ENCODE measurements at places on chromosomes 16 and 17.

DNA sequence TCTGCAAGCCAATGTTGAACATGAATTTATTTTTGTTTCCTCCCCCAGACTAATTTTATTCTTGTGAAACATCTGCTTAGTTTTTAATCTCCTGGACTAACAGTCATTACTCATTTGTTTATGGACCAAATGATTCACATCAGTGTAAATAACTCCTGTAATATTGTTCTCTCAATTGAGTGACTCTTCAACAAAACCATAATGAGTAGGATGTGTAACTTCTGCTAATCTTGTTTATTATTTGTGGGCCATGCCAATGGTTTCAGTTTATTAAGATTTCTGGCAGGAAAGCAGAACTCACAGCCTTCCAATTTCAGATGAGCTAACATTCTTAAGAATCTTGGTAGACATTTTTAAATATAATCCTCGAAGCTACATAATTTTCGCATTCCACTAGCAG, 1216.3 kb upstream of the GOT2 start:
- H3K4me1 ChIP-seq = no peaks in the 10 kb centered on the region
- no peak overlapping the region for H3K4me3 ChIP-seq
- H3K27me3 ChIP-seq = no peaks in the 10 kb centered on the region
- no peak overlapping the region for H3K27ac ChIP-seq
- H3K36me3 ChIP-seq = no peaks in the 10 kb centered on the region
- DNase-seq = no peak

DNA sequence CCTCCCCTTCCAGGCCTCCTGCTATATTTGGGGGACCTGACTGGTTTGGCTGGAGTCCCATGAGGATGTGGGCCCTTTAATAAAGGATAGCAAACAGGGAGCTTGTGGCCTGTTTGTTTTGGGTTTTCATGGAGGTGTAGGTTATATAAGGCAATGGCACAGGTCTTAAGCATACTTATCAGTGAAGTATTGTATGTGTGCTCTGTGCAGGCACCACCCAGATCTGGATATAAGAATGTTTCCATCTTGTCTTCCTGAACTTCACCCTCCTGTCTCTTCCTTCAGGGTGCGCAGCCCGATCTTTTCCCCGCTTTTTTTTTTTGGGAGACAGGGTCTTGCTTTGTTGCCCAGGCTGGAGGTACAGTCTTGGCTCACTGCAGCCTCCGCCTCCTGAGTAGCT, 10.6 kb downstream of the SLC52A1 start:
- peaks cover 37% of the 10 kb centered on the region for H3K36me3 ChIP-seq
- DNase-seq = no peak
- H3K4me3 ChIP-seq = no peak overlapping the region
- no peaks in the 10 kb centered on the region for H3K4me1 ChIP-seq

- no peak overlapping the region for H3K4me3 ChIP-seq
- DNase-seq = no peak
- H3K36me3 ChIP-seq = peaks cover 2% of the 10 kb centered on the region
- peaks cover 45% of the 10 kb centered on the region for H3K4me1 ChIP-seq
Observed at GRCh38 chr16:67035364-67035763, 6.4 kb downstream of the CBFB start.

GRCh38 chr16:86899151-86899550, 320.8 kb downstream of the FOXL1 start:
- no peaks in the 10 kb centered on the region for H3K36me3 ChIP-seq
- DNase-seq = no peak
- H3K27me3 ChIP-seq = peaks cover 48% of the 10 kb centered on the region

DNA sequence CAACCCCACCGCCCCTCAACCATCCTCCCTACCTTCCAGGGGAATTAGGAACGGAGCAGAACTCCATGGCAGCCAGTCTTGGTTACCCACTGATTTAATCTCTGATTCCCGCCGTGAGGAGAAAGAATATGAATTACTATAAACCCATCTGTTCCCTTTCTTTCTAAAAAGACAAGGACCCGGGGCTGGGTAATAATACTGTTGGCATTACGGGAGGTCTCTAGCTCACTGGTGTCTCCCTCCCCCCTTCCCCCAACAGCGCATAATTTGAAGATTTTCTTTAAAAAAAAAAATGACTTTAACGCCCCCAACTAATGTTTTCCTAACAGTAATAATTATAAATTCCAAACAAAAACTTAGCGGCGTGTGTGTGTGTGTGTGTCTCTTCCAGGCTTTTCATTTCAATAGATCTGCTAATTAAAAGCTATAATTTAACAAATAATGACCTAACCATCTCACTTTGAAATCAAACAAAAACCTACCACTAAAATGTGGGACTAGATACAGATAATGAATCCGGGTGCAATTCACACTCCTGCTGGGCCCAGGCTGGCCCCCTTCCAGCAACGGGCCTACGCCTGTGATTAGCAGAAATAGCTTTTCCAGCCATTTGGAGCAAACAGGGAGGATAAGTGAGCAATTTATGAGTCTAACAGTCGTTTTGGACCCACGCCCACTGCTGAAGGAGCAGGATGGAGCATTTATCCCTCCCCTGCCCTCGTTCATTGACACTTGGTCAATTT, 18.2 kb upstream of the BHLHA9 start:
- H3K27me3 ChIP-seq = peaks cover 21% of the 10 kb centered on the region
- no peak overlapping the region for H3K27ac ChIP-seq
- H3K4me3 ChIP-seq = no peak overlapping the region
- H3K4me1 ChIP-seq = no peaks in the 10 kb centered on the region
- H3K36me3 ChIP-seq = no peaks in the 10 kb centered on the region

GRCh38 chr17:15437303-15437635, 30.2 kb downstream of the CDRT4 start:
- H3K27ac ChIP-seq = peak overlapping the region; percentile 31
- peaks cover 18% of the 10 kb centered on the region for H3K36me3 ChIP-seq
- H3K4me3 ChIP-seq = no peak overlapping the region
- no peaks in the 10 kb centered on the region for H3K27me3 ChIP-seq

DNA sequence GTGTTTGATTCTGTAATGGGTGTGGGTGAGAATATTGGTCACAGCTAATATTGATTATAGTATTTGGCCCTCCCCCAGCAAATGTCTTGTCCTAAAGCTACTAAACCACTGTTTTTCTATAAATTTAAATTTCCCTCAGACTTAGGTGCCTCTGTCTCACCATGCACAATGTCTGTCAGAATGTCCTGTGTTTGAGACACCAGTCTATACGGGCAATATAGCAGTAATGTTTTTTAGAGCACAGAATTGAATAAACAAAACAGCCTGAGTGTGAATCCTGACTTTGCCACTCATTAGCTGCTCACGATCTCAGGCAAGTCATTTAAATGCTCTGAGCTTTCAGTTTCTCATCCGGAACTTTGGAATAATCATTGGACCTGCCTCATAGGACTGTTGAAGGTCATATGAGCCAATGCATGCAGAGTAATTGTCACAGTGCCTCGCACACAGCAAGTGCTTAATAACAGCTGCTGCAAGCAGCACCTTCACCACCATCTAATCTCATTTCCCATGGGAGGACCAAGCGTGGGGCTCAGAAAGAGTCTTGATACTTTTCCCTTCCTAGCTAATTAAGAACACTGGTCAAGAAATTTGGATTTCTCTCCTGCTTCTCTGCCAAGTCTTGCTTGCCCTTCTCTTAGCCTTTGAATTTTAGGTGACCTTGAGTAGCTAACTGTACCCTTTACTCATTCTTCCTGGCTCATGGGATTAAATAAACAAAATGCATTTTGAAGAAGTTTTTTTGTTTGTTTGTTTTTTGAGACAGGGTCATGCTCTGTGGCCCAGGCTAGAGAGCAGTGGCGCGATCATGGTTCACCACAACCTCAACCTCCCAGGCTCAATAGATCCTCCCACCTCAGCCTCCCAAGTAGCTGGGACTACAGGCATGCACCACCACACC, 9.8 kb downstream of the HLF start:
- H3K27me3 ChIP-seq = peaks cover 3% of the 10 kb centered on the region
- peak overlapping the region; percentile 81 for H3K4me3 ChIP-seq
- DNase-seq = no peak
- H3K27ac ChIP-seq = peak overlapping the region; percentile 84

DNA sequence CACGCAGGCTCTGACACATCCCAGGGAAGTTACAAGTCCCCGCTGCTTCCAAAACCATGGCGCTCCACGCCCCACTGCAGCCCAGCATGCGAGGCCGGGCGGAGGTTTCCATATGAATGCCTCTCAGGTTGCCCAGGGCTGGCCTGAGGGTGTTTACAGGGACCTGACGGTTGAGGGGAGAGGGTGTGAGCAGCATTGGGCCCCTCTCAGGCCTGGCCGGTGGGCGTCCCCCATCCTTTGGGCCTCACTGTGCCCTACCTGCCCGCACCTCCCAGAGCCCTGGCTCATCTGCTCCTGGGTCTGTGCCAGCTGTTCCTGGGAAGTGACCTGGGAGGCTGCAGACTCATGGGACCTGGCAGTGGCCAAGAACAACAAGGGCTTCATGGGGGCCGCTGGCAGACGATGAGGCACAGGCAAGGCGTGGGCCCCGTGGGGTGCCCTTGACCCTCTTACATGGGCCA, 173.5 kb downstream of the C16orf95 start:
- H3K27me3 ChIP-seq = no peaks in the 10 kb centered on the region
- H3K27ac ChIP-seq = no peak overlapping the region
- H3K36me3 ChIP-seq = no peaks in the 10 kb centered on the region
- no peak overlapping the region for H3K4me3 ChIP-seq
- no peak for DNase-seq
